ENCODE measurements at places on chromosomes 12 and 14.
A peak's percentile ranks its signal among the peaks of the same experiment; 100 is the strongest.

DNA sequence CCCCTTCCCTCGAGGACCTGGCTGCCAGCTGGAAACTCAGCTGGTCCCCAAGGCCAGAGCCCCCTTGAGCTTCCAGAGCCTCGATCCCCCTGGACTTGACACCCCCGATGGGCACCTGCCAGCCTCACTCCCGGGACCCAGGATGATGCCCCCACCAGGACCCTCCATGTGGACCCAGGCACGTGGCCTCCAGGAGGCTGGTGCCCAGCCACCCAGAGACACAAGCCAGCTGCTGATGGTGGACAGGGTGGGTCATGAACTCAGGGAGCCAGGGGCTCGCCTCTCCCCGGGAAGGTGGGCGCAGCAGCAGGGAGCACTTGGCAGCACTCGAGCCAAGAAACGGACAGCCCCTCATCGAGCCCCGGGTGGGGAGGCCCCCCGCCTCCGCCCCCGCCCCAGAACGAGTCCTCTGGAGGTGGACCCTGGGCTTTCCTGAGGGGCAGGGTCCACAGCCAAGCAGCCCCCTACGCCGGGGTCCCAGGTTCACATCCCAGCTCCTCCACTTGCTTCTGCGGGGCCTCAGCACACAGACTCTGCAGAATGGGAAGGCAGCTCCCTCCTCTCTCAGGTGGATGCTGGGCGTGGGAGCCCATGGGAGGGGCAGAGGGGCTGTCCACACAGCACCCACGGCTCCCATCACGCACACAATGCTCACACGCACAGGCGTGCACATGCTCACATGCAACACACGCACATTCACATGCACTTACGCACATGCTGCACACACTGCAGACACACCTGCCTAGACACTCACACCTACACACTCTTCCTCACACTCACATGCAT lies 12.1 kb downstream of the C14orf180 start:
- DNase-seq = no peak

DNA sequence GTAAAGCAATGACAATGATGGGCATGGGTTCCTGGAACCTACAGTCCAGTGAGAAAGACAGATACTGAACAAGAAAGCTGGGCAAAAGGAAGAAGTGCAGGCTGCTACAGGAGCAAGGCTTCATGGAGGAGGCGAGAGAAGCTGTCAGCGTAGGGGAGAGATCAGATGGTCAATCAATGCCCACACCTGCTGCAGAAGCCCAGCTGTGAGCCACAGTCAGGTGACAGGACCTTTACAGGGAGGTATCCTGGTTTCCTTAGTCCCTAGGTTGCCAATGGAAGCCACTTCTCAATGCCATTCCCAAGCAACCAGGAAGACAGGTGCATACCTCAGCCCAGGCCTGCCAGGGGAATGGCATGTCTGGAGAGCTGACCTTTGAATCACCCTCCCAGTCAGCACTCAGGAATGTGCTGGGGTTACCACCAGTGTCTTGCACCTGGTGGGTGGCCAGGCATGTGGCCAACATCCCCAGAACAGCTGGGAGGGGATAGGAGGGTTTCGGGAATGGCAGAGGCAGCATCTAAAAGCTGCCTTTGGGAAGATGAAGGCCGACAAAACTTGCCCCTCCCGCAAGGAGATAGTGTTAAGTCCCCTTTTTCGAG lies 170.3 kb downstream of the TTC7B start:
- DNase-seq = no peak

GRCh38 chr12:63023926-63024325 lies 89.0 kb upstream of the PPM1H start:
- DNase-seq = peak; percentile 27

GRCh38 chr14:103007555-103007954 lies 49.8 kb downstream of the CDC42BPB start:
- no peak for DNase-seq

DNA sequence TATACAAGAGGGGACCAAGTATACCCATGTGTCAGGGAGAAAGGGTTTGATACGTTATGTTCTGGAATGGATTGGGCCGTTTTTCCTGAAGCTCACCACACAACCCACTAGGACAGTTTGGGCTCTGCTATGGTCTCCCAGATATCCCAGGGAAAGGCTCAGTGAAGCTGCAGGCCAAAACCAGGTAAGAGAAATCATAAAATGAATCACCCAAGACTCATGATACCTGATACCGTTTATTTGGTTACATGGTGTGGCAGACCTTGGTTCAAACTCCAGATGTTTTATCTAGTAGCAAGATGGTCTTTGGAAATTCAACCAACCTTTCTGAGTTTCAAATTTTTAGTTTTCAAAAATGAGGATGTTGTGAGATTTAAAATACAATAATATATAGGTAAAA lies 177.6 kb downstream of the C12orf75 start:
- no peak for DNase-seq

DNA sequence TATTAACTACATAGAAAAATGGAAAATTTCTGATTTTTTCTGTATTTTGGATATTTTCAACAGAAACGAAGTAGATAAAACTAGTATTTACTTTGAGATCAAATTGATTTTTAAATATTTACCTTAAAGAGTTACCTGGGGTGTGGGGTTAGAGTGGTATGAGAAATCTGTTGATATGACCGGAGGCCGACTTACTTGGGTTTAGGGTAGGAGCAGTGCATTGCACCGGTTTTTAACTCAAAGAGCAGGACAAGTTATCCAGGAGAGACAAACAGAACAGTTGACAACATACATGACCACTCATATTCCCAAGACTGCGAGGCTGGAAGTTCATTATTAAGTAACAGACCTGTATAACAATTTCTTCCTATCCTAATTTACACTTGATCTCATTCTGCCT lies 31.4 kb downstream of the TPH2 start:
- no peak for DNase-seq

DNA sequence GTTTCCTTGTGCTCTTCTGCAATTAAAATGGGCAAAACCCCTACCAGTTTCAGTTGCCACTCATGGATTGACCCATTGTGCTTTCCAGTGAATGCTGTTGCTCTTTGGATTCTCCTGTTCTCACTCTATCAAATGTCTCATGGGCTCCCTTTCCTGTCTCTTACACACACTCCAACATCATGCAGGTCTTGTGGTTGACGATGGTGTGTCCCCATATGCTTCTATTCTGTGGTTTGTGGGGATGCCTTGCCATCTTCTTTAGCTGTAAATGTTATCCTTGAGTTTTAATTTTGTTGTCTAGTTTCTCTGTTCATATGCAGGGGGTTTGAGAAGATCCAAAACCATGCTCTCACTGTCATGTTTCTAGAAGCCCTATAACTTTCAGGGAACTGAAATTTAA lies 31.9 kb upstream of the FBXO34 start:
- no peak for DNase-seq

- DNase-seq = no peak
These were observed 280.3 kb upstream of the DIO2 start for GRCh38 chr14:80491650-80492049.

DNA sequence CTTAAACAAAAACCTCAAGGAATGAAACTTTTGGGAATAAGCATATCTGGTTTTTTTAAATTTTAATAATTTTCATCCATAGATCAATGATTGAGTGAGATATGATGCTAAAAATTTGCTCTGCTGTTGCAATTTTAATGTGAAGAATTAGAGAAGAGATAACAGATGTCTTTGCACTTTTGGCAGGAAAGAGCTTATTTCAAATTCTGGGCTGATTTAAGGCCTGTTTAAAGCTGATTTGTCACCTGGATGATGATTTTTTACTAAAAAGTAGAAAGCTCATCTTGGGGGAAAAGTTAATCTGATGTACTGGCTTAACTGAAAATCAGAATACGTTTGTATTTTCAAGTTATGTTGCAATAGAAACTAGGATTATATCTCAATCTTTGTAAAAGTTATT lies 268.9 kb upstream of the NOVA1 start:
- no peak for DNase-seq

- no peak for DNase-seq
These were observed 4.5 kb downstream of the DHH start for GRCh38 chr12:49089821-49090773.

- DNase-seq = no peak
These were observed 574.1 kb downstream of the SLC16A7 start for GRCh38 chr12:60169904-60170303.

DNA sequence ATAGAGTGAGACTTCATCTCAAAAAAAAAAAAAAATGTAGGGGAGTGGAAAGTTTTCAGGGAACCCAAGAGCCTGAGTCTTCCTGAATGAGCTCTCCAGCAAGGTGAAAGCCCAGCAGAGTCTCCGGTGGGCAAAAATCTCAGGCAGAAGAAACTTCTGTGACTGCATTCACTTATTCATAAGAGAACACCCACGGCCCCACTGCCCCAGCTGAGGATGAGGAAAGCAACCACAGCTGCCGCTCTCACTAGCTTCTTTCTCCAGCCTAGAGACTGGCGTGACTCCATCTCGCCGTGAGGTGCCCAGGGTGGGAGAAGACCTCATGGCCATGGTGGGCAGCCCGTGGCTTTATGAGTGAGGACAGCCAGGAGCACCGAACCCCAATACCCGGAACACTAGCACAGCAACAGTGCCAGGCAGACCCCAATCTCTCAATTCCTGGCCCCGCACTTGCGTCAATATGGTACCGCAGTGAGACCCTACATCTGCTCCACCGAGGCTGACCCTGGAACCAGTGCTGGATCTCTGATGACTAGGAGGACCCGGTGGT lies 29.7 kb upstream of the DYNC1H1 start:
- no peak for DNase-seq

DNA sequence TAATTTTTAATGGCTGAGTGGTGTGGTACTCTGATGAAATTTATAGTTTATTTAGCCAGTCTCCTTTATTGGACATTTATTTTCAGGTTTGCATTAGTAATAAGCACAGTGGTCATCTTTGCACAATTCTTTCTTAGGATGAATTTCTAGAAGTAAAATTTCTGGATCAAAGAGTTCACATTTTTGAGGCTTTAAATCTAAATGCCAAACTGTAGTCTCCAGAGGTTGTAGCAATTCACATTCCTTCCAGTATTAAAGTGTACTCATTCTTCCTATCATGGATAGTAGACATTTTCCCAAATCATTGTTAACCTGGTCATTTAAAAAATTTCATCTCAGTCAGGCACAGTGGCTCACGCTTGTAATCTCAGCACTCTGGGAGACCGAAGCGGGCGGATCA lies 24.8 kb downstream of the SLC39A9 start:
- no peak for DNase-seq

- DNase-seq = no peak
These were observed 2.3 kb downstream of the PIWIL1 start for GRCh38 chr12:130339951-130340350.

GRCh38 chr14:86022031-86022629 lies 492.2 kb downstream of the FLRT2 start:
- no peak for DNase-seq

DNA sequence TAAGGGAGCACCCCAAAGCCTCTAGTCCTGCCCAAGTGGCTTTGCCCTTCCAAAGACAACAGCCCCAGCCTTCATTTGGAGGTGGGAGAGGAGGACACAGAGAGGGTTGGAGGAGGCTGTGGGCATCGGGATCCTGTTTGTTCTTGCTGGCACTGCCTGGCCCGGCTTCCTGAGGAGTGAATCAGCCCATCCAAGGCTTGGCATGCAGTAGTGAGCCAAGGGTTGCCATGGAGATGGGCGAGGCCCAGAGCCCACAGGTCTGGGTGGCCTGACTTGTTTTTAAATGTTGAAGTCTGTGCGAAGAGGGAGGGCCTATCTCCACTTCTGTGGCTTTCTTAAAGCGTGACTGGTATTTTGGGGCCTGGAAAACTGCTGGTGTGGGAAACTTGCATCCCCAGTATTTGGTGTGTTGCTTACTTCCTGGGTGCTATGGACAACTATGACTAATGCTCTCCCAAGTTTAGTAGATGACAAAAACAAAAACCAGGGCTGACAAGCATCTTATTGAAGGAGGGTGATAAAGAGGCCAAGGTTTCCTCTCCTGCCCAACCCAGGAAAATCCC lies 15.8 kb downstream of the CD9 start:
- DNase-seq = no peak

GRCh38 chr12:118397708-118398440 lies 21.5 kb downstream of the SUDS3 start:
- no peak for DNase-seq

DNA sequence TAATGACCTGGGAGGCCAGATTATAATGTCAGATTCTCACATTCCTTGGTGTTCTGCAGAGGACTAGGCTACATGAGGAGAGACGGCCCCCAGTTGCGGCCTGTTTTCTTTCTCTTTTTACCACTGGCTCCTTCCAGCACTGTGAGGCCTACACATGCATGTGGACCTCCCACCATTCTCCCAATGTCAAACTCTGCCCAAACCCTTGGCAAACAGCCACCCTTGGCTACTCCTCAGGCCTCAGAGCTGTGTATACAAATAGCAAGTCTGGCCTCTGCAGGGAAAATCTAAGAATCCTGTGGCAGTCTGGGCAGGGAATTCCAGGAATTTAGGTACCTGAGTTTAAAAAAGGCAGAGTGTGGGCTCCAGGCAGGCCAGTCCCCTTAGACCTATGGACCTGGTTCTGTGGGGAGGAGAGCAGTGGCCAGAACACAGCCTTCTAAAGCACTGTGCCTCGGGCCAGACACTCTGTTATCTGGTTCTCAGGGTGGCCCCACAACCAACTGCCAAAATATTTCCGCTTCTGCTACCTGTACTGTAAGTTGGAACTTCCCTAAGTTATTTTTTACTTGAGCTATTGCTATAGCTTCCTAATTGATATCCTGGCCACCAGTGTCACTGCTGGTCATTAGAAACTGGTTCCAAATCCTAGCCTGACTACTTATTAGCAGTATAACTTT lies 19.9 kb upstream of the NEDD1 start:
- DNase-seq = no peak

DNA sequence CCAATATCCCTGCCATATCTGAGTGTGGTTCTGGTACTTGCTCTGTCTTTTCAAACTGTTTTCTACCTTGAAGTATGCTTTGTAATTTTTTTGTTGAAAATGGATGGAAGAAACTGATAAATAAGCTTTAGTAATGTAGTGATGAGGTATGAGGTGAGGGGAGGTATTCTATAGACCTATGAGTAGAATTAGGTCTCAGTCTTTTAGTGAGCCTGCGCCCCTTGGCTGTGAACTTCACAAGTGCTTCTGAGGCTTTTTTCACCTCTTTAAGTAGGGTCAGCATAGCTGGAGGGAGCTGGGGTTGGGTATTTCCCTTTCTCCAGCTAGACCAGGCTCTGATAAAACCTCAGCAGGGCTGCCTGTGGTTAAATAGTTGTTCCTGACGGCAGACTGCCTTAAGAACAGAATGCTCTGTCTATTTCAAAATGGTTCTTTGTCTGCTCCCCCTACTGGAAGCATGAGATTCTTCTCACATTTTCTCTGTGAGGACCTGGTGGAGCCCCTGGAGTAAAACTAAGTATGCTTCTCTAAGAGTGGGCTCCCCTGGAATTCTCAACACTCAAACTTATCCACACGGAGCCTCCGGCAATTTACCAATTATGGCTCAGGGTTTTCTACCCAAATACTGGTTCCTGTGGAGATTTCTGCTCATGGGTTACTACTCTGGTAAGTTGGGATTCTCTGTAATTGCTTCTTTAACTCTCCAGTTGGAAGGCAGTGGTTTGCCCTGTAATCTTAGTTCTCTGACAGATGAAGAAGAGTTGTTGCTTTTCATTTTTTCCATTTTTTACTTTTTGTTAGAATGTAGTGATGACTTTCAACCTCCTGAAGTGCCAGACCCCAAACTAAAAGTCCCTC lies 13.1 kb downstream of the KRT5 start:
- DNase-seq = no peak
